ENCODE measurements at places on chromosomes 2 and 18.

- DNase-seq, result no peak
These were observed 16.9 kb upstream of the CYRIA start for GRCh38 chr2:16682431-16683118.

DNA sequence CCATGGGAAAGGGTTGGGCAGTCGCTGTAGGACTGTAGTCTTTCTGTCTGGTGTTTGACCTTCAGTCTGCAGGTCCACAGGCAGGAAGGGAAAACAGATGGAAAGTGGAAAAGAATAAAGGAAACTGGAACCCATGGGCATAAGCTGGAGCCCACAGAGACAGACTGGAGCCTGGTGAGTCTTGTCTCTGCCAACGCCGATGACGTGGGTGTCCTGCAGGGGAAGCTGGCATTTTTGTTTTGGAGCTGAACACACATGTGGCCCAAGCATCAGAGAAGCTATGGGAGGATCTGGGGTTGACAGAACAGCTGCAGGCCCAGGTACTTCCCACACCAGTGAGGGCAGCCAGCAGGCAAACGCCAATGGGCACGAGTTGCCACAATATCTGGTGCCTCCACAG, 28.2 kb upstream of the SOCS6 start:
- DNase-seq, result no peak

- DNase-seq, result no peak
These were observed 43.2 kb upstream of the GLS start for GRCh38 chr2:190837420-190837819.

DNA sequence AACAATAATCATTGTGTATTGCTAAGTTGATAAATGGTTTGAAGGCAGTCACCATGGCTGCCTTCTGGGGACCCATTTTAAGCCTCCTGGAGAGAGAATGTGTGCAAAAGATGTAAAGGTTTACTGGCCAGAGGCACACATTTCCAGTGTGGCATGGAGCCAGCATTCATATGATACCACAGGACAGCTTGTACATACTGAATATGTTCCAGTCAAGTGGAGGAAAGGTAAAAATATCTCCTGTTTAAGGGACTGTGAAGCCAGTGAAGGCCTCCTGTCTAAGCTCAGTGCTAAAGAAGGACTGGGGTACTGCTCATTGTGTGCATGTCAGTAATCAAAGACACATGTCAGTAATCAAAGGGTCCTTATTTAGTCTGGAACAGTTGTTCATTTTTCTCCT, 119.2 kb downstream of the BABAM2 start:
- DNase-seq, result no peak
